ENCODE measurements at places on chromosomes 2 and 18.

DNA sequence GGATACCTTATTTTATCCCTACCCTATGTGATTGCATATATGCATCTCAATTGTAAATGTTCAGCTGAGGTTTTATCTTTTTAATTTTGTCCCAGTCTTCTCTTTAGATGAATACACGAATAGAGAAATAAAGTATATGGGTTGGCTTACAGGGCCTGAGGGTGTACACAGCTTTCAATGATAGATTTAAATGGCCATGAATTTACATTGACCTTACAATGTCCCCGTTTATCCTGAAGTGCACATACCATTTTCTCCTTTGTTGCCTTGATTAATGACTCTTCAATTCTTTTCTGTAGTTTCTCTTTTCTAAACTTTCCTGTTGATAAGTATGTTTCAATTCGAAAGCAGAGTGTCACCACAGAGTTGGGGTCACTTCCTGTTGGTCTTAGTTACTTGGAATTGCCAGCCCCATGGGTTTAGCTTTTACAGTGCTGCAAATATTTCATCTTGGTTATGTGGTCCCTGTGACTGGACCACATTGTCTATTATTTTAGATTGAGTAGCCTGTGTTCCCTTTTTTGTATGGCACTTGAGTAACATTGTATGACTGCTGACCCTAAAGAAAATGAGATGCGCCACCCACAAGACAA, 1616.3 kb upstream of the ACVR2A start:
- no peak for DNase-seq

- DNase-seq: no peak
Observed at GRCh38 chr2:23065936-23066335, 319.0 kb upstream of the KLHL29 start.

GRCh38 chr2:37523814-37524362, 147.6 kb downstream of the CDC42EP3 start:
- peak; percentile 78 for DNase-seq

GRCh38 chr2:234620018-234620417, 123.1 kb upstream of the ARL4C start:
- DNase-seq: no peak

DNA sequence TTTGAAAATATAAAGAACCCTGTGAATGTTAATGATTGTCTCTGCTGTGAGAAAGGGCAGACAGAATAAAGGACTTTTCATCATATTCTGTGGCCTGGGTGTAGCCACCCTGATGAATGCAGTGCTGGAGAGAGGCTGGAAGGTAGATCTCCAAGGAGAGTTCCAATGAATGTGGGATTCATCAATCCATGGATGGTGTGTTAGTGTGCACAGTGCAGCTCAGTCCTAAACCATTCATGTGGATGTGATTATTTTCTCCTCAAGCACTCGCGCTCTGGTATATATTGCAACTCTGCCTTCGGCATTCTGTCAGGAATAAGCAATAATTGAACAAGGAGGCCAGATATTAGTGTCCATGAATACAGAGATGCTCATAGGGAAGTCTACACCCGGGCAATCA, 47.1 kb downstream of the LRRTM1 start:
- DNase-seq: no peak

- DNase-seq: no peak
Observed at GRCh38 chr18:79682481-79682880, 2.9 kb downstream of the CTDP1 start.

- no peak for DNase-seq
Observed at GRCh38 chr18:70194227-70194890, 11.1 kb downstream of the RTTN start.

GRCh38 chr2:111199840-111200239, 79.1 kb downstream of the BCL2L11 start:
- no peak for DNase-seq

- DNase-seq: peak; percentile 59
Observed at GRCh38 chr18:36187193-36187825, at the start of gene MOCOS. Gene MOCOS (plus strand): TSS chr18:36187497. CDS start chr18:36187540, 43 bp downstream.

GRCh38 chr2:204984518-204984917, 439.2 kb downstream of the PARD3B start:
- no peak for DNase-seq

DNA sequence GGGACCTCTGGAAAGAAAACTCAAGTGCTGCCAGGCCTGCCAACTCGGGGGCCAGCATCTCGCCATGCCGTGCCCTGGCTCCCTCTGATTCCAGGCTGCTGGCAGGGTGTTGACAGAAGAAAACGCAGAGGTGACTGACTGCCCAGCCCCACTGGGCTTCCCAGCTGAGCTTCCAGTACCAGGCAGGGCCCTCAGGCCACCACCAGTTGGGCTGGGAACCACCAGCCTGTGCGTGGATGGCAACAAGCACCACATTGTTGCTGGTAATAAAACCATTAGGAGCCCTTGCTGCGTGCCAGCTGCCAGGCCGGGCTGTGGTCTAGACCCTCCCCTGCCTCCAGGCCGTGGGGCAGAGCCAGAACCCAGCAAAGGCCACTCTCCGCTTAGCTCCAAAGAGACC, 9.2 kb downstream of the DNMT3A start:
- DNase-seq: no peak

- no peak for DNase-seq
Observed at GRCh38 chr18:58570360-58571064, 58.4 kb downstream of the ALPK2 start.

- no peak for DNase-seq
Observed at GRCh38 chr2:181376442-181376841, 80.7 kb upstream of the ITGA4 start.

- peak; percentile 92 for DNase-seq
Observed at GRCh38 chr2:96801005-96801785, 14.9 kb upstream of the CNNM3 start.

DNA sequence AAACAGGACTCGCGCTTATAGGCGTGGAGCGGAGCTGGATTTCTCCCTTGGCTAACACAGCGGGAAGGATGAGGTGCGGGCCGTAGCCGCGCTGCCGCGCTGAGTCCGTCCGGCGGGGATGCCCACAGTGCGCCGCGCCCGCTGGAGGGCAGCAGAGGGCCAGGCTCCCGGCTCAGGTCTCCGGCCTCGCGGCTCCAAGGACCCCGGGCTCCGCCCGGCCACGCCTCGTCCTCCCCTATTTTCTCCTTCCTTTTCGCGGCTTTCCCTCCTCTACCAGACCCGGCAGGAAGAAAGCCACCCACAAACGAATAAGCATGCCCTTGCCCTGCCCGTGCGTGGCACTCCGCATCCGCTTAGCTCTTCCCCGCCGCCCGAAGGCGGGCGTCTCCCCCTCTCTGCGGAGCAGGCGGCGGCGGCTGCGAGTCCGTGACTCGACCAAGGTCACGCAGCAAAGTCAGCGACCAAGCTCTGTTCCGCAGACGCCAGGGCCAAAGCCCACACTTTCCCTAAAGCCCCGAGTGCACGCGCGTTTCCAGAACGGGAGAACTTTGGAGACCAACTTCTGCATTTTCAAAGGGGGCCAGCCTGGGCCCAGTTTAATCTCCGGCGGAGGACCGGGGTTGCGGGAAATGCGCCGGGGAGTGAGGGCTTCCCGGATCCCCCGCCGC, 48.5 kb downstream of the KCNIP3 start:
- DNase-seq: peak; percentile 96

DNA sequence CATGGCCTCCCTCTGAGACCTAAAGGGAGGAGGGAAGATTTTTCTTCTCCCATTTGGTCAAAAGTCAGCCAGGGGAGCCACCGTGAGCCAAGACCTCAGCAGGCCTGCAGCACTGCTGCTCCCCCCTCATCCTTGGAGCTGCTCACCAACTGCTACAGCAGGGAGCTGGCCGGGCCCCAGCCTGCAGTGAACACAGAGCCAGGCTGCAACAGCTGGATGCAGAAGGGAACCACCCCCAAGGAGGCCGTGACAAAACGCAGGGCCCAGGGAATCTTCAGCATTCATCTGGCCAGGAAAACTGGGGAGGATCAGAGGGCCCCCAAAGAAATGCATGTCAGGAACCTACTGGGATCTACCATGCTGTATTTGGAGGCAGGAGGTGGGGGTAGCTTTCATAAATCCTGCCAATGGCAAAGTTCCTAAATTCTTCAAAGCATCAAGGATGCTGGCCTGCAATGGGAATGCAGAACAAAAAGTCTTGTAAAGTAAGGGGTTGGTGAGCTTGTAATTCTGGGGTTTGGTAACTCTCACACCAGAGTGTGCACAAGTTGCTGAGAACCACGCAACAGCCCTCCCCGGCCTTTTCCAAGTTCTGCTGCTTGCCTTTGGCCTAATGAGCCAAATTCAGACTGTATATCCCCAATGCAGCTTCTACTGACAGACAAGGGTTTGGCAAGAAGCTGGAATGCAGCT, 61.0 kb downstream of the CACNB4 start:
- DNase-seq: no peak

DNA sequence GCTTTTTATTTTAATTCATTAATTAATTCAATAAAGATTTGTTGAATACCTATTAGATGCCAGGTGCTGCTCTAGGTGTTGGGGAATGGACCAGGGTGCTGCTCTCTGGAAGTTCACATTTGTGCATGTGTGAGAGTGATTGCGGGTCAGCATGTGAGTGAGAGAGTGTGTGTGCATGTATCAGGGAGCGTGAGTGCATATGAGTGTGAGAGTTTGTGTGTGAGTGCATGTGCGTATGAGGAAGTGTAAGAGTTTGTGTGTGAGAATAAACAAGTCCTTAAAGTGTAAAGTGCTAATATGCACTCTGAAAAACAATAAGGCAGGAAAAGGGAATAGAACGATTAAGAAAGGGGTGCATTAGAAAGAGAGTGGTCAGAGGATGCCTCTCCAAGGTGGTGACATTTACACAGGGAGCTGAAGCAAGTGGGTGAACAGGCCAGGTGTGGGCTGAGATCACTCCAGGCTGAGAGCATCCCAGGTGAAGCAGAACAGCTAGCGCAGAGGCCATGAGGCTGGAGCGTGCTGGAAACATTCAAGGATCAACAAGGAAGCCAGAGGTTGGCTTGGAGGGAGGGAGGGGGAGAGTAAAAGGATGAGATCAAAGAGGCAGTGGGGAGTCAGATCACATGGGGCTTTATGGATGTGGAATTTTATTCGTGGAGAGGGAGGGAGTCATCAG, 50.5 kb upstream of the SLC1A4 start:
- no peak for DNase-seq

GRCh38 chr18:44682871-44683221, 2.2 kb downstream of the SETBP1 start:
- no peak for DNase-seq
